Activated CD4-positive, CD25-positive, alpha-beta regulatory T cell (primary cell): ENCODE measurements at places on chromosomes 13 and 19.

GRCh38 chr13:33994198-33994597, 176.2 kb downstream of the RFC3 start:
- no peak for DNase-seq

GRCh38 chr19:28603453-28603852, 609.5 kb downstream of the UQCRFS1 start:
- DNase-seq, result no peak

DNA sequence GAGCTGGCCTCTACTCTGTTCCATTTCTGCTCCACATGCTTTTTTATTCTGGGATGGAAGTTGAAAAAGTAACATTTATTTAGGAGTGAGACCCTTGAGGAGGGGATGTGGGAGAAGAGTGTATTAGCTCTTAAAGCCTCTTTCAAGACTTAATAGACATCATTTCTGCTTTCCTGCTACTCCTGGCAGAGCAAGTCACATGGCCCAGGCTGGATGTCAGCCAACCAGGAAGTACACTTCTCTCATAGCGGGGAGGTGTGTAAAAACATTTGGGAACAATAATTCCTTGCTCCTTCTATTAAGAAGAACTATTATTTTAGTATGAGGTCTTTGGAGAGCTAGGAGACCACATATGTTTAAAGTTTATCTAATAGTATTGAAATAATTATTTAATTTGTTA, 40.6 kb upstream of the FAM216B start:
- DNase-seq, result no peak

- no peak for DNase-seq
Measured at GRCh38 chr19:41994521-41994971, 516 bp upstream of the ATP1A3 start.

- peak; percentile 22 for DNase-seq
Measured at GRCh38 chr13:21176982-21177284, 475 bp downstream of the MRPL57 start.

DNA sequence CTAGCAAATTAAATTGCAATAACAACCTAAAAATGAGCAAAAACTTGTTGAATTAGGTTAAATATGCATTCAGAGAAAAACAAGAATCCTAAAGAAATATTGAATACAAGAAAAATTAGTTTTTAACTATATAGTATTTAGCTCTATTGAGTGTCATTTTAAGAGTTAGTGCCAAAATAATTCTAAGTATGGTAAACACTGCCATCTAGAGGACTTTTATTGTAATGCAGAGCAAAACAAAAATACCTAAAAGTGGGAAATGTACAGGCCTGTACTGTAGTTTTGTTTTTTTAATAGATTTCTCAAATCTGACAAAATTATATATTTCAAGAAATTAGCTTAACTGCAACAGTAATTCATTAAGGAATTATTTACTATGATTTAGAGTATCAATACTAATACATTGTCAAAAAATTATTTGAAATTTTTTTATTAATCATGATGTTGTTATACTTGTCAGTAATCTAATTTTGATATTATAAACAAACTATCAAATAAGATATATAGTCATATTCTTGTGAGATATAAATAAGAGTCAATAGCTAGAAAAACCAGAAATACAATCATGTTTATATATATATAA, 8.2 kb upstream of the PCDH9 start:
- no peak for DNase-seq

DNA sequence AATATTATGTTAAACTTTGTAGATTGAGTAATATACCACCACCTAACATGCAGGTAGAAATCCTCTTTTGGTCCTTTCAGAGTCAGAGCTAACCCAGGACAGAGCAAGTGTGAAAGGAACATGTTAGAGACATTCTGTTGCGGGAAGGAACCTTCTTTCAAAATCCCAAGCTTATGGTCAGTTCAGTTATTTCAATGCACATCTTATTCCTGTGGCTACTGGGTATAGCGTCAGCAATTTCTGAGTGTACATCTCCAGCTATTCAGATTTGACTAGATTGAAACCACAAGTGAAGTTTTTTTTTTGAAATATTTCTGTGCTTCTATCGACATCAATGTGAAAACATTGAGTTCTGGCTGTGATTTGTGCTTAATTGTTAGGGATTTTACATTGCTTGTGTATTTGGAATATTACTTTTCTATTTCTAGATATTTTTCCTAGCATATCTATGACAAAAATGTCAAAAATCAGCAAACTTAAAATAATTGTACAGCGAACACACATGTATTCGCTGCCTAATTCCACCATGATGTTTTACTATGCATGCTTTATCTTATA, 165.3 kb downstream of the LMO7 start:
- DNase-seq, result no peak

DNA sequence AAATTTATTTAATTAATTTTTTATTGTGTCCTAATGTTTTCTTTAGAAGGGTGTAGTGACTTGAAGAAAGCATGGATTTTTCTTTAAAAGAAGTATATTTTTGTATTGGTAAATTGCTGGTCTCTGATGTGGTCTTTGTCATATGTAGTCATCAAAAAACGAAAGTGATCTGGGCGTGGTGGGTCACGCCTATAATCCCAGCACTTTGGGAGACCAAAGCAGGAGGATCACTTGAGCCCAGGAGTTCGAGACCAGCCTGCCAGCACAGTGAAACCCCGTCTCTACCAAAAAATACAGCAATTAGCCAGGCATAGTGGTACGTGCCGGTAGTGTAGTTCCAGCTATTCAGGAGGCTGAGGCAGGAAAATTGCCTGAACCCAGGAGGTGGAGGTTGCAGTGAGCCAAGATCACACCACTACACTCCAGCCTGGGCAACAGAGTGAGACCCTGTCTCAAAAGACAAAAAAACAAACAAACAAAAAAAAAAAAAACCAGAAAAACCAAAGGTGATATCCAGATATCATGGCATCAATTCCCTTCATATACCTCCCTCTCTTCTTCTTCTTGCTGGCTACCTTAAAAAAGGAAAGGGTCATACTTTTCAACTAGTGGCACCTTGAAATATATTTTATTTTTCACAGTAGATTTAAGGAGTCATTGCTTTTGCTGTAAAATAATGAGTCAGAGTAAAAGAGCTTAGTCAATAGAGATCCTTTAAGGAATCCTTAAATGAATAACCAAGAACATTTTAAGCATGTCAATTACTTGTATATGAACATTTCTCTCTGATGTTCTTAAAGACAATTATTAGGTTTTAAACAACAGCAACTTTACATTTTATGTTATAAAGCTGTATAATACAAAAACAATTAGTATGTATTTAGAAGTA, 19.9 kb downstream of the KCTD4 start:
- DNase-seq, result no peak

GRCh38 chr19:55247621-55248099, 11.2 kb downstream of the PPP6R1 start:
- no peak for DNase-seq
